Foreskin keratinocyte (primary cell): ENCODE measurements at places on chromosomes 16 and 17. TPM values are rescaled to one million over a fixed set of nuclear protein-coding genes. Genes with fewer than 3 reads are reported as not detected.

GRCh38 chr16:29808219-29808900 is 2.0 kb downstream of the MAZ start:
- DNase-seq = no peak

DNA sequence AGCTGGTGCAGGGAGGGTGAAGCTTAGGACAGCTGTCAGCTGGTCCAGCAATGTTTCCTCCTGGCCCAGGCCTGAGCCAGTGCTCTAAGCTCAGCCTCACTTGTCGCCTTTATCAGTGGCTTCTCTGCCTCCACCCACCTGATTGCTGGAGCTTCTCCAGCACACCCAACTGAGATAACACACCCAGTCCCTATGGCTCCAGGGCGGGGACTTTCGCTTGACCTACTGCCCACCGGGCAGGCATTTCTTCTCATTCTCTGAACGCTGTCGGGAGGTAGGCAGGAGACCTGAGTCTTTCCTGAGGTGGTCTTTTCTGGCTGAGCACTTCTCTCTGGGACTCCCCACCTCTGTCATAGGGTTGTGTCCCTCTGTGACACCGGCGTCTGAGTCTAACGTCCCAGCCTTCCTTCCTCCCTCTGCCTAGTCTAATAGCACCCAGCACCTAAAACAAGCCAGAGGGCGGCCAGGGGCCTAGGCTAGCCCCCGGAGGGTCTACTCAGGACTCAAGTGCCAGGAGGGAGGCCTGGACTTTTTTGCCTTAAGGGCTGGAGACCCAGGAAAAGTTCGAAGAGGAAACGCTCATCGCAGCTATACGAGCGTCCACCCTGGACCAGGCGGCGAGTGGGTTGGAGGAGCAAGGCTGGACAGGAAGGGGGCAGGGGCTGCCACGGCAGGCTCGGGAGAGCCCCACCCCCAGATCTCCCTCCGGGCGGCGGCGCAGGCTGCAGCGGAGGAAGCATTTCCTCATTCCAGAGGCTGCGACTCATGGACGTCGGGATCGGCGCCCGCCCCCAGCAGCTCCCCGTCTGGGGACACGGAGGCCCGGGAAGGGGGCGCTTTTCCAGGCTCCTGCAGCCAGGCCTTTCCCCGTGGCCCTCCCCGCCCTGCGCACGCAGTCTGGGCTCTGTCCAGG is 756 bp downstream of the TAX1BP3 start:
- DNase-seq = peak; percentile 63

GRCh38 chr17:70661342-70662222 is 492.2 kb downstream of the KCNJ2 start:
- DNase-seq = no peak

OR1A1 gene
- not detected in 2 replicates for polyA plus RNA-seq

DNA sequence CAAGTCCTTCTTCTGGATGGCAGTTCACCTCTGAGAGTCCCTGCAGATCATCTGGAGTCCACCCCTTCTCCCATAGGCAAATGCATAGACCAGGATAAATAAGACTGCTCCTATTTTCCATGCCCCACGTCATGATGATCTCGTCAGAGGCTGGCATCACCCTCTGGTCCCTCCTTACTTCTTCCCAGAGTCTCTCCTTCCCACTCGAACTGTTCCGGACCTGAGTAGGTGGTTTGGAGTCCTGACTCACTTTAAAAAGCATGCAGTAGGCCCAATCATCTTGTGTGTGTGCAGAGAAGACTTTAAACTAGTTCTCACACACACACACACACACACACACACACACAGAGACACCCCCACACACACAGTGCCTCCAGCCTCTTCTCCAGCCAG is 72.0 kb downstream of the SOX9 start:
- peak; percentile 22 for DNase-seq

GRCh38 chr16:56042416-56042815 is 148.9 kb upstream of the GNAO1 start:
- DNase-seq = no peak

DNA sequence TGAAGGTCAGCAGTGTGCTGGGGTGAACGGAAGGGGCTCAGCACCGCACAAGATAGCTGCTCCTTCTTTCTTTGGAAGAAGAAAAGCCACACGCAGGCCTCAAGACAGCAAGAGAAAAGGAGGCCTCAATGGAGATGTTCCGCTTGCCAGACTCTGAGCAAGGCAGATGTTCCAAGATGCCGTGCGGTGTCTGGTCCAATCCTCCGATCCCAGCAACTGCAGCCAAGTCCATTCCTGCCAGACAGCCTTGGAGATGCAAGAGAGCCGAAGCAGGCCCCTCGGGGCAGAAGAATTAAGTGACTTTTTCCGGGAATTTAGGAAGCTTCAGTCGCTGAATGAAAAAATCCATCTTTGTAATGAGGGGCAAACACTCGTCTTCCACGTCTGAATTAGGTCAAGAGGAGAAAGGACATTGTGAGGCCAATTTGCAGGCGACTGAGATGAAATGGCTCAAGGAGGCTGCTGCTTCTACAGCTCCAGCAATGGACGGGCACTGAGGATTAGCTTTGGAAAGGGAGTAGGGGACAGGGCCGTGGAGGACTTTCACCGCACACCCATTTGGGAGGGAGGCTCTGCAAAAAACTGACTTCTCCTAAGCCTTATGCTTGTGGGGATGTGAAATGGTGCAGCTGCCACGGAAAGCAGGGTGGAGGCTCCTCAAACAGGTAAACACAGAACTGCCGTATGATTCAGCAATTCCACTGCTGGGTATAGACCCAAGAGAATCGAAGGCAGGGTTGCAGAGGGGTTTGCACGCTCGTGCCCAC is 44.7 kb downstream of the RPH3AL start:
- no peak for DNase-seq

GRCh38 chr16:50534556-50534955 is 13.6 kb upstream of the NKD1 start:
- DNase-seq = no peak
